ENCODE measurements at places on chromosomes 7 and 10. TPM values are rescaled to one million over a fixed set of nuclear protein-coding genes. Genes with fewer than 3 reads are reported as not detected.

The PANK1 gene
- 11.0 TPM for total RNA-seq

The MICU1 gene
- 46.9 TPM for total RNA-seq

The TBX20 gene
- not detected for total RNA-seq

The SEC24C gene
- 113 TPM for total RNA-seq

The RASSF4 gene
- total RNA-seq: 13.9 TPM

The CACNB2 gene
- not detected for total RNA-seq

The CCL26 gene
- not detected for total RNA-seq

DNA sequence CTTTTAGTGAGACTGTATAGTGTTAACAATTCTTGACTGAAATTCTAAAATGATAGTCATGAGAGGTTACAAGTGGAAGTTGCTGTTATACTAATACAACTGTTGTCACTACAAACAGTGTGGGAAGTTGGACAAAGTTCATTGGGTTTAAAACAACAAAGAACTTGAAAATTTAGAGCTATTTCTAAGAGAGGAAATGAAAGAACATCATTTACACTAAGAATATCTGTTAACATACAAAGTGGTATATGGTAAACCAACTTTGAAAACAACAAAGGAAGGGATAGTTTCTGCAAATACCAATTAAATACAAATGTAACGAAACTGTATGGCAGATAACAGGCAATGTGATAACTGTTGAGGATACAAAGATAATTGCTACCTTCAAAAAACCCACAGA, 11.6 kb downstream of the MTPN start:
- no peak for DNase-seq

DNA sequence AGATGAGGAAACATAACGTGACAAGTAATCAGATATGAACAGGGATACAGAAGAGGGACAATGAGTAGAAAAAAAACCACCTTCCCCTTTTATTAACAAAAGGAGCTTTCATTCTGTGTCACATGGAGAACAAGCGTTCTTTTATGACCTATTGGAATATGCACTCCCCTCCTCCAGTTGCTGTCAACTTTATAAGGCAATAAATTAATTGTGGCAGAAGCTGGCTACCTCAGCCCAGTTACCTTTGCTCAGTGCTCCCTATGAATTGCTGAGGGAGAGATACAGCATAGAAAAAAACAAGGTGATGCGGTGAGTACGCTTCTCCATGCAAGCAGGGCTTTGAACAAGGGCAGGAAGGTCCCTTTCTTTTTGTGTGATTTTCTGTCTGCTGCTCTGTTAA, at the start of gene MGAM2:
Gene MGAM2 (plus strand): TSS at position 220 of the 400 bp plus-strand sequence. CDS start 5,156 bp downstream, outside the sequence.
- no peak for DNase-seq

DNA sequence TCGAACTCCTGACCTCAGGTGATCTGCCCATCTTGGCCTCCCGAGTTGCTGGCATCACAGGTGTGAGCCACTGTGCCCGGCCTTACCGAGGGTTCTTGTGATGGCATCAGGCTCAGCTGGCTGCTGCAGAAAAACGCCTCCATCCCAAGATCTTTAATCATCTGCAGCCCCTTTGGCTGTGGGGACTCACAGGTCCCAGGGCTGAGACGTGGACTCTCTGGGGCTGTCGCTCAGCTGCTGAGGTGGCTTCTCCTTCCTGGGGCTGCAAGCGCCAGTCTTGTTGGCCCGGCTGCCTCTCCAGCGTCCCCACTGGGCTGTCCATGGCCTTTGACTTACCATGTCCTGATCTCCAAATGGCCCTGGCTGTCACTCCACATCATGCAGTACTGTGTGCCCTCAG, 20.0 kb downstream of the AMZ1 start:
- DNase-seq: no peak

DNA sequence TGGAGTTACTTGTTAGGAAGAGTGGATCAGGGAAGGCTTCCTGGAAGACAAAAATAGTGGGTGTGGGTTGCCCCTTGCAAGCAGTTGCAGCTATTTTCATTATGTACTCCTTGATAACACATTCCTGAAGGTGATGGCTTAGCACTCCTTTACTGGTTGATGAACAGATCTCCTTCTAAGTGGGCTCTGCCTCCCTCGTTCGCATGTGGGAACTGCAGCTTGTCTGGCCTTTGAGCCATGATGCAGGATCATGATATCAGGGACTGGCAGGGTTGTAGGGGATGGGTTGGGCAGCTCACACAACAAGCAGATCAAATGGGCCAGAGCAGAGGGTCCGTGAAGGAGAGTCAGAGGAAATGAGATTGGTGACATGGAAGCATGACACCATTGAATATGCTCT, 28.8 kb upstream of the LRRC4 start:
- DNase-seq: no peak

- peak; percentile 24 for DNase-seq
Measured at GRCh38 chr7:34133983-34134782, 228.8 kb downstream of the BMPER start.

DNA sequence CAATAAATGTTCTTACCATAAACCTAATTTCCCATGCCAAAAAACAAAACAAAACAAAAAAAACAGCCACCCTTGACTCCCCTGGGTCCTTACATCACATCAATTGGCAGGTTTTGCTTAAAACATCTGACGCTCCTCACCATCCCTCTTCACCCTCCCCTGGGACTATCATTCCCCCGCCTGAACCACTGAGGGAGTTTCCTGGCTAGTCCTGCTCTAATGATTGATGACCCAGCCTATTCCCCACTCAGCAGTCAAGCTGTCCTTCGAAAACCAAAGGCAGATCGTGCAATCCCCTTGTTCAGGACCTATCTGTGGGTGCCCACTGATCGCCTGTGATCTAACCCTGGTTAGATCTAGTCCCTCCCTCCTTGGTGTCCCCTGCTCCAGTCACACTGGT, 11.2 kb upstream of the FRMPD2 start:
- DNase-seq: no peak

DNA sequence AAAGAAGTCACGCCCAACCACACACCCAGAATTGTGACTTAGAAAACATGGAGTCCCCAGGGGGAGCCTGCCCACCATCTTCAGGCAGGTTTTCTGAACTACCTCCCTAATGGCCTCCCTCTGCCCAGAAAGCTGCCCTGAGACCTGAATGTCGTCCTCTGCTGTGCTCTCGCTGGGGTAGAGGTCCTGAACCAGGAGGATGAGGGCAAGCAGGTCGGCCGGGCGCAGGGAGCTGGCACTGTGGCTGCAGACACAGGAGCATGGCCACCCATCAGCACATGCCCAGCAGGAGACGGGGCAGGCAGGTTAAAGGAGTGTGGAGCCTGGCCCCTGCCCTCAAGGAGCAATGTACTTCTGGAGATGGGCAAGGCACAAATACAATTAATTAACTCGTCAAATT, 15.4 kb upstream of the PYROXD2 start:
- no peak for DNase-seq

- no peak for DNase-seq
Measured at GRCh38 chr10:69045441-69046300, 42.2 kb upstream of the SRGN start.

- no peak for DNase-seq
Measured at GRCh38 chr7:64908358-64908757, 5.3 kb downstream of the ZNF273 start.

DNA sequence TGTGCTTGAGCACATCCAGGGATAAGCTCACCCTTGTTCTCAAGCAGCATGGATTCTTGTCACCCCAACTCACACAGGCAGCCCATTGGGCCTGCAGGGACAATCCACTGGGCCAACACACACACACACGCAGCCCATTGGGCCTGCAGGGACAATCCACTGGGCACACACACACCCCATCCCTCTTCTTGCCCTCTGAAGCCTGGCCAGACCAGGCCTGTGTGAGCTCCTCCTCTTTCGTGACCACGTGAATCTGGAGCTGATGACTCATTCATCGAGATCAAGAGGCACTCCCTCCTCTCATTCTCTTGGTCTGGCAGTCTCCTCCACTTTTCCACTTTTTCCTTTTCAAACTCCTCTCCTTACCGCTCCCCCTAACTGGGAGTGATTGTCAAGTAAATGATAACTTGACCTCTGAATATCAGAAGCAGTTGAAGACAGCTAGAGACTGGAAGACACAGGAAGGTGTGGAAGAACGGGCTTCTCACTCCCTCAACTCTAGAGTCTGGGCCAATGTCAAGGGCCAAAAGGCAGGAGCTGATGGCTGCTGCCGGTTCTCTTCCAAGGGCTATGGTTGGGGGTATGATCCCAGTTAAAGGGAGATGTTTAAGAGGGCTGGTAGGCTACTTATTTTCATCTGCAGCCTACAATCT, 89.7 kb downstream of the HIPK2 start:
- DNase-seq: no peak

DNA sequence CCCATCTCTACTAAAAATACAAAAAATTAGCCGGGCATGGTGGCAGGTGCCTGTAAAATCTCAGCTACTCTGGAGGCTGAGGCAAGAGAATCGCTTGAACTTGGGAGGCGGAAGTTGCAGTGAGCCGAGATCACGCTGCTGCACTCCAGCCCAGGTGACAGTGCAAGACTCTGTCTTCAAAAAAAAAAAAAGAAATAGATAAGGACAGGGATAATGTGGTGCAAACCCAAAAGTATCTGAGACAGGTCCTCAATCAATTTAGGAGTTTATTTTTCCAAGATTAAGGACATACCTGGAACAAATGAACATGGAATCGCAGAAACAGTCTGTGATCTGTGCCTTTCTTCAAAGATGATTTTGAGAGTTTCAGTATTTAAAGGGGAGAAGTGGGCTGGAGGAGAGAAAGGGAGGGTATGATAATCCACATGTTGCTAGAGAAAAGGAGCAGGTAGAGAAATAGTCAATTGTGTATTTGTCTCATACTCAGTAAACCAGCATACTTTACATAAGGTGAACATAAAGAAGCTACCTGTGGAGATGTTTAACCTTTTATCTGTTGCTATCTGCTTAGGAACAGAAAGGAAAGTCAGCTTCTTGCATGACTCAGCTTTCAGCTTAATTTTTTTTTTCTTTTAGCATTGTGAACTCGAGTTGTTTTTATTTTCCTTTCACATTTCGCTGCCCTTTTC, 4.9 kb upstream of the MTPN start:
- no peak for DNase-seq

- no peak for DNase-seq
Measured at GRCh38 chr7:932651-932975, 21.9 kb downstream of the ADAP1 start.

- no peak for DNase-seq
Measured at GRCh38 chr10:75013007-75013406, 98.4 kb upstream of the SAMD8 start.
